CD4-positive, alpha-beta T cell treated with Interleukin-4 for 4 hours (primary cell): ENCODE measurements at places on chromosomes 7 and 10.

GRCh38 chr10:6354168-6354772, 151.5 kb downstream of the PFKFB3 start:
- no peak for DNase-seq

DNA sequence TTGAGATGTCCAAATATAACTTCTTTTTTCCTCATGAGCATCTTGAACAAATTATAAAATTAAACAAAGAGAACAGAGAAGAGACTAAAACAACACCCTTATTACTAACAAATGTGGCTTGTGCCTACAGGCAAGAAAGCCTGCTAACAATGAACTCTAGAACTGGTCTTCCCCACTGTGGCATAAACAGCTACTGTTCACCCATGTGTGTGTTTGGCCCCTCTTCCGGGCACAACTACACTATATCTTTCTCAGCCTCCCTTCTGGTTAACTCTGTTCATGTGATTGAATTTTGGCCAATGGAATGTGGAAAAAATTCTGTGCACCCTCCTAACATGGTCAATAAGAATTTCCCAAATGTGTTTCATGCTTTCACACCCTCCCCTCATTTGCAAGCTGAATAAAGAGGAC, 117.0 kb downstream of the KBTBD2 start:
- no peak for DNase-seq

- no peak for DNase-seq
These were observed 3.9 kb downstream of the ADAM12 start for GRCh38 chr10:126384269-126384873.

- DNase-seq = no peak
These were observed 16.5 kb upstream of the NT5C3A start for GRCh38 chr7:33079096-33079495.

GRCh38 chr7:150992833-150993302, 2.1 kb downstream of the NOS3 start:
- DNase-seq = no peak

DNA sequence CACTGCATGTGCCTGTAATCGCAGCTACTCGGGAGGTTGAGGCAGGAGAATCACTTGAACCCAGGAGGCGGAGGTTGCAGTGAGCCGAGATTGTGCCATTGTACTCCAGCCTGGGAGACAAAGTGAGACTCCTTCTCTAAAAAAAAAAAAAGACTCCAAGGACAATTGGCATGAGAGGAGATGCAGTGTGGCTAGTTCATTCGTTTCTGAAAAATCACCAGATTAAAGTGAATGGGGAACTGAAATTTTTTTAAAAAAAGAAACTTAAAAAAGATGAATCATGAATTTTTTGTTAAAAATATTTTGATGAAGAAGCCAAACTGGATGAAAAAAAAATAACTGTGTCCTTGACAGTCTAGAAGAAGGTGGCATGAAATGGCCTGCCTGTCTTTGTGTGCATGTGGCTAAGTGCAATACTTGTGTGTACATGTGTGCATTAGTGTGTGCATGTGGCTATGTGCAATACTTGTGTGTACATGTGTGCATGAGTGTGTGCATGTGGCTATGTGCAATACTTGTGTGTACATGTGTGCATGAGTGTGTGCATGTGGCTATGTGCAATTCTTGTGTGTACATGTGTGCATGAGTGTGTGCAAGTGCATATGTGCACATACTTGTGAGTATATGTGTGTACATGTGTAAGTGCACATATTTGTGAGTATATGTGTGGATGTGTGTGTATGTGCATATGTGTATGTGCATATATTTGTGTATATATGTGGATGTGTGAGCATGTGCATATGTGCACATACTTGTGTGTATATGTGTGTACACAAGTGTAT, 391.7 kb upstream of the KLF6 start:
- DNase-seq = no peak

DNA sequence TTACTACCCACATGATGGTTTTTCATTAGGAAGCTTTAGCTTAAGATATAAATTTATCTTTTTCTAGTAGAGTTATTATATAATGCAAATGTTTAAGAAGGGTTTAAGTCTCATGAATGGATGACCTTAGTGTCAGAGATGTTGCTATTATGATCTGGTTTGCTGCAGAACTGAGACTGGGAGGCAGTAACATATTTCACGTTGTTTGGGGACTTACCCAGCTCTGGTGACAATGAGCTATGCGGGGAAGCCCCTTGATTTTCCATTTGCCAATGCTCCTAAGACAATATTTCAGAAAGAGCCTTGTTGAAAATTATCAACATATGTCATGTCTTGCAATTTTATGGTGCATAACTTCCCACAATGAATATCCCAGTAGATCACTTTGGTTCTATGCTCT, 754.6 kb downstream of the REEP3 start:
- no peak for DNase-seq

DNA sequence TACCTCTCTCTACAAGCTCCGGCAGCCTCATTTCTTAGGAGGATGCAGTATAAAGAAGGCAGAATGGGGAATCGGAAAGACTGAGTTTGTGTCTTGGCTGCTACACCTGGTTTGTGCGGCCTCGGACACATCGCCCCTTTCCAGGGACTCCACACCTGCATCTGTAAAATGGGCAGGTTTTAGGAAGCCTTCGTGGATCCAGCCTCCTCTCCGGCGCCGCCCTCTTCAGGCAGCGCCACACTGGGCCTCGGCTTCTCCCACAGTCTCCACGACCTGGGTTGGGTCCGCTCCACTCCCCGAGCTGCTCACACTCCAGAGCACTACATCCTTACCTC, 341 bp downstream of the GOT1 start:
- no peak for DNase-seq

DNA sequence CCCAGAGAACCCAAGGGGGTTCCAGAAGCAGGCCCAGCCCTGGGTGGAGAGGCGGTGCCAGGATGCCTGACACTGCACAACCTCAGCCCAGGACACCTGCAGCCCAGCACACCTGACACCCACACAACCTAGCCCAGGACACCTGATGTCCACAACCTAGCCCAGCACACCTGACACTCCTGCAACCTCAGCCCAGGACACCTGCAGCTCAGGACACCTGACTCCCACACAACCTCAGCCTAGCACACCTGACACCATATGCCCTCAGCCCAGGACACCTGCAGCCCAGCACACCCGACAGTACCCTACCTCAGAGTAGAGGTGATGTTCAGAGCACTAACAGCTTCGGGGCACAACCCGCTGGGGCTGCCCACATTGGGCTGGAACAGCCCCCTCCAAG, 87.3 kb downstream of the PAXIP1 start:
- no peak for DNase-seq

DNA sequence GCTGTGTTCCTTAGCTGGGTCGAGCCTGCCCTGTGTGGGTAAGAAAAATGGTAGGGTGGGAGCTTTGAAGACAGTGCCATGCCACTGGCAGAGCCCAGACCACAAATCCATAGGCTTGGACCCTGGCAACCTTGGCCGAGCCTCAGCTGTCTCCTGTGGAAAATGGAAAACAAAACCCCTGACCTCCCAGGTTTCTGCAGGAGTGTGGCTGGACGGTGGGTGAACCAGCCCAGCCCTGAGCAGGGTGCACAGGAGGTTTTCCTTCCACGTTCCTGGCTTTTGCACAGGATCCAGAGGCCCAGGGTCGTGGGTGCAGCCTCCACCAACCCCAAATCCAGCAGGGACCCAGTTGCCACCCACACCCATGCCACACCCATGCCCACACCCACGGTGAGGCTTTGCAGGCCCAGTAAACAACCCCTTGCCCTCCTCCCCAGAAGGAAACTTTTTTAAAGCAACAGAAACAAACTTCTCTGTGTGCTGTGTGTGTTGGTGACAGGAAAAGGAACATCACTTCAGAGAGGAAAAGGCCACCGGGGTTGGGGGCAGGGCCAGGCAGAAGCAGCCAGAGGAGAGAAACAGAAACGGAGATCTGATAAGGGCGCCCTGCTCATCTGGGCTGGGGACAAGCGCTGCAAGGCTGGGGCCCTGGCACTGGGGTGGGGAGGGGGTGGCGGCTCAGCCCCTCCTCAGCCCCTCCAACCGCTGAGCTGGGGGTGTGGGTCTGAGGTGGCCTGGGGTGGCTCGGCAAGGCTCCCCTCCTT, 20.7 kb upstream of the ZMIZ1 start:
- DNase-seq = peak; percentile 66

DNA sequence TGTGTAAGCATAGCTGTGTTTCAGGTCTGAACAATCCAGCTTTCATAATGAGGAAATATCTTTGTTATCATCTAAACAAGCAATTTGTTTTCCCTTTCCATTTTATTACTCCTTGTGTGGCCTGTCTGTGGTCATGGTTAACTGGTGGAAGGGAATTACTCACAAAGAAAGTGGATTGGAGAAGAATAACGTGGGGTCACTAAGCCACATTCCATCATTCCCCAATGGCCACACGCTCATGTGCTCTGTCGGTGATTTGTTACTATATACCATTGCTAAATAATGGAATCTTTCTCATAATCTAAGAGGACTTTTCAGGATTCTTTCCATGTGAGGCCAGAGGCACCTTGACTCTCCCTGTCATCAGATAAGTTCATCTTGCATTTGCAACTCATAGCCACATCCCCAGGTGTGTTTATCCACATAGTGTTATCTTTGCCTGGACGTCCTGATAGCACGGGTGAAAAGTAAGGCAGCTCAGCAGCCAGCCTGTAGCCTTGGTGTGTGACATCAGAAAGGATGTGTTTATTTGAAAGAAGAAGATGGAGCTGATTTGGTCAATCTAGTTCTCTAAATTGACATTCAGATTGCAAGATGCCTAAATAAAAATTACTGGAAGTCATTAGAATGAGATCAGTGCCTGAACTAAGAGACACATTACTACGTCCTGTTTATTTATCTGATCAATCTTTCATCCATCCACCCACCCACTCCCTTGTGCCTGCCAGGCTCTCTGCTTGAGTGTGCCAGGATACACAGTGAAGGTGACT, 128.9 kb downstream of the CELF2 start:
- no peak for DNase-seq

DNA sequence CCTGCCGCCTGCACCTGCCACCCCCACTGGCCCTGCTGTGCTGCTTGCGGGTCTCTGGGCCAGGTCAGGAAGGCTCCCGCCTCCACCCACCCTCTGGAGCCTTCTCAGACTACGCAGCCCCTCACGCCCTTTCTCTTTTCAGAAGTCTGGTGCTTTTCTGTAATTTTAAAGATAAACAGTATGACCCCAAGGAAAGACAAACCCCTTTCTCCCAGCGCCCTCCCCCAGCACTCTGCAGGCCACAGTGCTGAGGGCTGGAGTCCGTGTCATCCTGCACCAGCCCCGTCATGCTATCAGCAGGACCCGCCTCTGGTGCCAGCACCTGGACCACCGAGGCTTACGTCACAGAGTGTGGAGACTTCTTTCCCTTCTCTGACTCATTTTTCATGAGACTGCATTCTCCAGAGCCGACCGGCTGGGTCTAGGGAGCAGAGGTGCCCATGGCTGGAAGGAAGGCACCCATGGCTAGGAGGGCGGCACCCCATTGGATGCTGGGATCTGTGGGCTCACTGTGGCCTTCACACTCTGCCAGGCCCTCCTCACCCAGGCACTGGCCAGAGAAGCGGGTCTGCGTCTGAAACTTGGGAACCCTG, 53.4 kb downstream of the CFAP46 start:
- DNase-seq = no peak
